ENCODE measurements at places on chromosomes 2 and 18. TPM values are rescaled to one million over a fixed set of nuclear protein-coding genes. Genes with fewer than 3 reads are reported as not detected.

The TDRD15 gene
- not detected for polyA plus RNA-seq

The CLEC4F gene
- 0.03 TPM for polyA plus RNA-seq

DNA sequence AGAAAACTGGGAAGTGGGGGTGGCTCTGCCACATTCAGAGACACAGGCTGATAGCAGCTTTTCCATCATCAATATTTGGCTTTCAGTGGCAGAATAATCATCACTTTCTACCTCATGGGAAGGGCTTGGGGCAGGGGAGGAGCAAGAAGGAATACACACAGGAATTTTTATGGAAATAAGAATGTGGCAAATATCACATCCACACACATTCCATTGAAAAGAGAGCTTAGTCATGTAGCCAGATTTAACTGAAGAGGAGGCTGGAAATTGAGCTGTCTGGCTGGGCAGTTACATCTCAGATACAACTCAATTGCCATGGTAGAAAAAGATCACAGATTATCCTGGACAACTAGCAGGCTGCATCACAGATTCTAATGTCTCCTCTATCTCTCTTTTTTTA is 1474.0 kb upstream of the ACVR2A start:
- no peak for DNase-seq

- no peak for DNase-seq
Observed at GRCh38 chr2:10220045-10220901, 82.4 kb upstream of the HPCAL1 start.

The LOXHD1 gene
- polyA plus RNA-seq, result 0.11 TPM

- no peak for DNase-seq
Observed at GRCh38 chr2:213090772-213091171, 60.6 kb downstream of the IKZF2 start.

The EHD3 gene
- polyA plus RNA-seq, result 8.5 TPM

DNA sequence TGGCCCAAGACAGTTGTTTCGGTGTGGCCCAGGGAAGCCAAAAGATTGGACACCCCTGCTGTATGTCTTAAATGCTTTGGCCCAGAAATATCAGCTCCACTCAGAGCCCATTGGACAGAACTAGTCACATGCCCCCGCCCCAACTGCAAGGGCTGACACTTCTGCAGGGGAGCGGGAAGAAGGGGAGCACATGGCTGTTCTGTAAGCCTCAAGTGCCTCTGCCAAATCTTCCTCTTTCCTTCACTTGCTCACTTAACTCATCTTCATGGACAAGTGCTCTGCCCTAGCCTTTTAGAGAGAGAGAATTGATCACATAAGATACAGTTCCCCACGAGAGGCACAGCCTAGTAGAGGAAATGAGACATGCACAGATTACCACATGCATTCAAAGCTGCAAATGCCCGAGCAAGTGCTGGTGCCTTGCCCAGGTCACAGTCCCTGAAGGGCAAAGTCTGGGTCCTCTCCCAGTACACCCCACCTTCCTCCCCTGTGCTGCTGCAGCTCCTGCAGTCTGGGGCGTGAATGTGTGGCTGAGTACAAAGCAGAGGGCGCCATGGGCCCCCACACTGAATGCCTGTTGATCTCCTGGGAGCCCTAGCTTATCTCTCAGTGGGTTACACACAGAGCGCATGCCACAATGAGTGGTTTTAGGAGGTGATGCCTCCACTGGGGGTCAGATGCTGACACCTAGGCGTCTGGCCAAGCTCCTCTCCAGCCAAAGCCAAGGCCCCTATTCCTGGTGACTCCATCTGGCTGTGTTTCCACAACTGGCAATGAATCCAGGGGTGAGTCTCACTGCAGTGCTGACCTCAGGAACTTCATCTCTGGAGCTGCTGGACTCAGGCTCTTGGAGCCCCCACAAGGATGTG is 135.3 kb downstream of the CTIF start:
- DNase-seq, result no peak

DNA sequence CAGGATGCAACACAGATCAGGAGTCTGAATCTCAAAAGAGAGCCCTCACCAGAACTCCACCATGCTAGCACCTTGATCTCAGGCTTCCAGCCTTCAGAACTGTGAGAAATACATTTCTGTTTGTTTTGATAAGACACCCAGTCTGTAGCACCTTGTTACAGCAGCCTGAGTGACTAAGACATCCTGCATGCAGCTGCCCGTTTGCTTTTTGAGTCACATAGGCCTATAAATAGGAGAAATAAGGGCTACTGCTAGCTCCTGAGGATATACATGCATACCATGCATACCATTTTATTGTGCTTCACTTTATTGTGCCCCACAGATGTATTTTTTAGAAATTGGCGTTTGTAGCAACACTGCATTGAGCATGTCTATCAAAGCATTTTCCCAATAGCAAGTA is 337.8 kb downstream of the CDH2 start:
- DNase-seq, result no peak

DNA sequence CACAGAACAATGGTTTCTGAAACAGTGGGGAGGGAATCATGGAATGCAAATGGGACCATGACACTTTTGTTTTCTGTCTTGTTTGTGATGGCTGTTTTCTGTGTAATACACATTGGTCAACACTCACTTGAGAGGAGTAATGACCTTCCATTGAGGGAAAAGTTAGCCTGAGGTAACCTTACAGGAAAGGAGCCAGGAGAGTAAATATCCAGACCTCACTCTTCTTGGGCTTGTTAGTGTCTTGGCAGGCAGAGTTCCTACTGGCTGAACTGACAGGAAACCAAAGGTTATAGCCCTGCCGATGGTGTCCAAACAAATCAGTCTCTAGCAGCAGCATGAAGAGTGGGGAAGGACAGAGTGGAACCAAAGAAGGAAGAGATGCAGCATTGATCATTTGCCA is 17.2 kb upstream of the RPRM start:
- no peak for DNase-seq

All from urinary bladder (tissue), 4 donors.